ENCODE measurements at places on chromosomes 3 and 15. TPM values are rescaled to one million over a fixed set of nuclear protein-coding genes. Genes with fewer than 3 reads are reported as not detected.

PATL2 gene
- total RNA-seq = 1.0 TPM

SLC28A2 gene
- total RNA-seq = not detected

CLN6 gene
- total RNA-seq = 14.9 TPM

SYNPR gene
- not detected for total RNA-seq

GOLGA6L2 gene
- total RNA-seq = not detected

GASK1A gene
- total RNA-seq = 80.1 TPM

PCSK6 gene
- total RNA-seq = 9.2 TPM

PYDC2 gene
- not detected for total RNA-seq

FBXO40 gene
- 1.5 TPM for total RNA-seq

COLQ gene
- total RNA-seq = 2.2 TPM

GABRB3 gene
- 1.6 TPM for total RNA-seq

CDCP1 gene
- 3.9 TPM for total RNA-seq

C3orf85 gene
- total RNA-seq = not detected

REC114 gene
- not detected for total RNA-seq

ST3GAL6 gene
- total RNA-seq = 6.8 TPM

CTXN2 gene
- total RNA-seq = not detected

BNC1 gene
- total RNA-seq = 0.19 TPM

SCG3 gene
- total RNA-seq = 0.14 TPM

UROC1 gene
- not detected for total RNA-seq

KCNH8 gene
- 0.10 TPM for total RNA-seq

GPR149 gene
- total RNA-seq = not detected

ADPRH gene
- 17.9 TPM for total RNA-seq

ACKR2 gene
- 17.0 TPM for total RNA-seq

CFAP20DC gene
- total RNA-seq = 0.65 TPM

ITPKA gene
- 0.33 TPM for total RNA-seq

KIF7 gene
- 13.0 TPM for total RNA-seq

SCN10A gene
- total RNA-seq = not detected

GPR171 gene
- total RNA-seq = 0.83 TPM

CTDSPL gene
- total RNA-seq = 41.3 TPM

CACNA1D gene
- total RNA-seq = 1.9 TPM

HMCES gene
- total RNA-seq = 25.2 TPM

ARHGEF26 gene
- total RNA-seq = 24.9 TPM

SLC38A3 gene
- 0.62 TPM for total RNA-seq

NPAP1 gene
- not detected for total RNA-seq

GABRA5 gene
- not detected for total RNA-seq

CCDC39 gene
- total RNA-seq = 0.65 TPM

GRM2 gene
- total RNA-seq = 0.24 TPM

Data from posterior vena cava (tissue), 2 donors.